Activated naive CD8-positive, alpha-beta T cell treated with anti-CD3 and anti-CD28 coated beads, Interleukin-2, amount 10 ng/mL, durations not matched to agents 7 days and 5 days (primary cell): ENCODE measurements at places on chromosomes 12 and 14.

DNA sequence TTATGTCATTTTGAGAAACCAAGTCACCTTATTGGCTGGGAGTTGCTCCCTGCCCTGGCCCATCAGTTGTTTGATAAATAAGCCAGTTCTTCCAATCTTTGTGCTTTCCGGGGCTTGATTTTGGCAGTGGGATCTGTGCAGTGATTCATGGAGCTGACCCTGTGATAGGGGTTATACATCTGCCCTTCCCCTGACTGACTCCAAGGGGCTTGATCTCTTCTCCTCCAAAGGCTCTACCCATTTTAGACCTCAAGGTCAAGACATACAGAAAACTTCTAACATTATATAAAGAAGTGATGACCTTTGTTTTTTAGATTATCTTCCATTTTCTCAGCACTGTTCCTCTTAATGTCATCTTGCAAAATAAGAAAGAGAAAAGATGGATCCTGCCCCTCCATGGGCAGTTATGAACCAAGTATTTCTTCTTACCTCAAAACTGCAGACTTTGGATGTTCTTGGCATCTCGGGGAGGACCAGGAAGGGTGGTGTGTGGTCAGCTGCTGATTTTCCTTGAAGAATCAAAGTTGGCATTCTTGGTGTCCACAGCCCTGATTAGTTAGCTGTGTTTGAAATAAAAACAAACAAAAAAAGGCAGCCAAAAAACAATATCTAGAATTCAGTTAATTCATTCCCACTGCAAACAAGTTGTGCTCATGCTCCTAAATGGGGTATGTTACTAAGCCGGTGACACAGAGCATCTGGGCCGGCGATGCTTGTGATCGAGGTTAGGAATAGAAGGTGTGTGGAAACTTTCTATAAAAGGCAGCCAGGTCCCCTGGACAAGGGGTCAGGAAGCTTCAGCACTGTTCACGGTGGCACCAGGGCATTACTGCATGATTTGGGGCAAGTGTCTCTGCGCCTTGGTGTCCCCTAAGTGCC, 120.2 kb downstream of the SAMD4A start:
- peaks cover 16% of the 10 kb centered on the region for H3K4me1 ChIP-seq
- no peak overlapping the region for H3K4me3 ChIP-seq
- DNase-seq = no peak
- H3K27ac ChIP-seq = no peak overlapping the region
- H3K36me3 ChIP-seq = no peaks in the 10 kb centered on the region

GRCh38 chr14:103131580-103131979, 8.3 kb downstream of the TNFAIP2 start:
- no peak overlapping the region for H3K27ac ChIP-seq
- DNase-seq = no peak
- peaks cover 2% of the 10 kb centered on the region for H3K27me3 ChIP-seq

DNA sequence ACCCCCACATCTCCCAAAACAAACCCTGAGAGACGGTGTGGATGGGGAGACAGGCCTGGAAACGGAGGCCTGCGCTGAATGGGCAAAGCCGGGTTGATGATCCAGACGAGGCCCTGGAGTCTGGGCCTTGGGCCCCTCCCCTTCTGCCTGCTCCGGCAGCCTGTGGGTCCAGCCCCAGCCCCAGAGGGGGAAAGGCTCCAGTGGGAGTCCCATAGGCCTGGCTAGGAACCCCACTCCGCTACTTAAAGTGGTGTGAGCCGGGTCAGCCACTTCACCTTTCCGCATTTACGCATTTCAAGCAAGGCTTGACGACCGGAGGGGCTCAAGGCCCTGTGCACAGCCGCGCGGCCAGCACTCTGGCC, 695 bp upstream of the TNFAIP2 start:
- no peaks in the 10 kb centered on the region for H3K36me3 ChIP-seq
- H3K4me1 ChIP-seq = no peaks in the 10 kb centered on the region
- no peak overlapping the region for H3K4me3 ChIP-seq
- DNase-seq = no peak
- peaks cover 28% of the 10 kb centered on the region for H3K27me3 ChIP-seq

GRCh38 chr12:88218293-88218692, 76.2 kb downstream of the TMTC3 start:
- no peaks in the 10 kb centered on the region for H3K27me3 ChIP-seq
- DNase-seq = no peak
- H3K4me1 ChIP-seq = no peaks in the 10 kb centered on the region
- no peak overlapping the region for H3K4me3 ChIP-seq

- H3K4me1 ChIP-seq = peaks cover 4% of the 10 kb centered on the region
- no peak for DNase-seq
- no peaks in the 10 kb centered on the region for H3K36me3 ChIP-seq
- no peak overlapping the region for H3K4me3 ChIP-seq
Measured at GRCh38 chr12:125280482-125281377, 215.5 kb downstream of the AACS start.

DNA sequence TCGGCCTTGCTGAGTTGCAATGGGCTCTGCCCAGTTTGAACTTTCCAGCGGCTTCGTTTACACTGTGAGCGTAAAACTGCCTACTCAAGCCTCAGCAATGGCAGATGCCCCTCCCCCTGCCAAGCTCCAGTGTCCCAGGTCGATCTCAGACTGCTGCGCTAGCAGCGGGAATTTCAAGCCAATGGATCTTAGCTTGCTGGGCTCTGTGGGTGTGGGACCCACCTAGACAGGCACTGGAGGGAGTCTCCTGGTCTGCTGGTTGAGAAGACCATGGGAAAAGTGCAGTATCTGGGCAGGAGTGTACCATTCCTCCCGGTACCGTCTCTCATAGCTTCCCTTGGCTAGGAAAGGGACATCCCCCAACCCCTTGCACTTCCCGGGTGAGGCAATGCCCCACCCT, 88.2 kb downstream of the KLHL28 start:
- H3K27me3 ChIP-seq = peaks cover 9% of the 10 kb centered on the region
- no peak for DNase-seq
- no peaks in the 10 kb centered on the region for H3K4me1 ChIP-seq
- no peak overlapping the region for H3K4me3 ChIP-seq
- no peak overlapping the region for H3K27ac ChIP-seq

GRCh38 chr12:132174015-132174838, 30.0 kb downstream of the NOC4L start:
- no peak for DNase-seq
- peaks cover 6% of the 10 kb centered on the region for H3K27me3 ChIP-seq
- peak overlapping the region; percentile 47 for H3K4me3 ChIP-seq
- H3K27ac ChIP-seq = peak overlapping the region; percentile 73
- no peaks in the 10 kb centered on the region for H3K36me3 ChIP-seq
- H3K4me1 ChIP-seq = peaks cover 24% of the 10 kb centered on the region

DNA sequence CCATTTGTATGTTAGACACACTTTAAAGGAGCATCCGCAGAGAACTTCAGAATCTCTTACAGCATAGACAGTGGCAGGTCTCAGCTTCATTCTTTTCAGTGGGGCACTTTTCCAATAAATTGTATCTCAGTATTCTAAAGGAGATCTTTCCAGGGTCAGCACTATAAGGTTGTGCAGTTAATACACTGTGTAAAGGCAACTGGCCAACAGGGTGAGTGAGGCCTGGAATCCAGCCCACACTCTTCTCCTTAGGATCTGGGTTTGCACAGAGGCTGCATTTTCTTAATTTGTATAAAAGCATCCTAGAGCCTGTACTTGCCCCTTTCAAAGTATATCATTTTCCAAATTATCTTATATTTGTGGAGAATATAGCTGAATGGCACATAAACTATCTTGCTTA, 94.2 kb downstream of the MYF5 start:
- no peaks in the 10 kb centered on the region for H3K27me3 ChIP-seq
- H3K4me1 ChIP-seq = no peaks in the 10 kb centered on the region
- no peak for DNase-seq
- no peak overlapping the region for H3K27ac ChIP-seq

GRCh38 chr14:68181519-68182326, 362.1 kb downstream of the RAD51B start:
- H3K36me3 ChIP-seq = peaks cover 3% of the 10 kb centered on the region
- no peak overlapping the region for H3K27ac ChIP-seq
- no peaks in the 10 kb centered on the region for H3K27me3 ChIP-seq

GRCh38 chr12:101045486-101046464, 164.3 kb downstream of the SLC5A8 start:
- H3K27ac ChIP-seq = no peak overlapping the region
- H3K36me3 ChIP-seq = no peaks in the 10 kb centered on the region
- H3K27me3 ChIP-seq = no peaks in the 10 kb centered on the region
- DNase-seq = no peak
- no peaks in the 10 kb centered on the region for H3K4me1 ChIP-seq
- H3K4me3 ChIP-seq = no peak overlapping the region

- H3K36me3 ChIP-seq = peaks cover 30% of the 10 kb centered on the region
- DNase-seq = no peak
- no peak overlapping the region for H3K27ac ChIP-seq
- peaks cover 26% of the 10 kb centered on the region for H3K4me1 ChIP-seq
Measured at GRCh38 chr14:52338051-52338681, 24.1 kb downstream of the PTGER2 start.

DNA sequence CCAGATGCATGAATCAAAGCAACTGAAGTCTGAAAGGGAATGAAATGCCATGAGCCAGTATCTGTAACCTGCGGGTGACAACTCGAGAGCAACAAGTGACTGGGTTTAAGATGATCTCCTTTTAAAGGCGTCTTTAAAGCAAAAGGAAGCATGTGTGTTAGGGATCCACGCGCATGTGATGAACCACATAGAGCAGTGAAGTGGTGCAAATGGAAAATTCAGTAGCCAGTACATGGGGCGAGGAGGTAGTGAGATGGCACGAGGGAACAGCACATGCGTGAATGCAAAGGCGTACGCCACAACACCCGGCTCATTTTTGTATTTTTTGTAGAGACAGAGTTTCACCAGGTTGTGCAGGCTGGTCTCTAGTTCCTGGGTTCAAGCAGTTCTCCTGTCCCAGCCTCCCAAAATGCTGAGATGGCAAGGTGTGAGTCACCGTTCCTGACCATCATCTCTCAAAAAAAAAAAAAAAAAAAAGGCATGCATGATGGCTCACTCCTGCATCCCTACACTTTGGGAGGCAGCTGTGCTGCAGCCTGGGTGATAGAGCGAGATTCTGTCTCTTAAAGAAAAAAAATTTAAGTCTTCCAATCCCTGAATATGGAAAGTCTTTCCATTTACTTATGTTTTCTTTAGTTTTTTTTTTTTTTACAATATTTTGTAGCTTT, 24.6 kb upstream of the BCL7A start:
- H3K27me3 ChIP-seq = peaks cover 27% of the 10 kb centered on the region
- H3K4me3 ChIP-seq = no peak overlapping the region
- peaks cover 3% of the 10 kb centered on the region for H3K4me1 ChIP-seq
- DNase-seq = no peak
- peaks cover 2% of the 10 kb centered on the region for H3K36me3 ChIP-seq

DNA sequence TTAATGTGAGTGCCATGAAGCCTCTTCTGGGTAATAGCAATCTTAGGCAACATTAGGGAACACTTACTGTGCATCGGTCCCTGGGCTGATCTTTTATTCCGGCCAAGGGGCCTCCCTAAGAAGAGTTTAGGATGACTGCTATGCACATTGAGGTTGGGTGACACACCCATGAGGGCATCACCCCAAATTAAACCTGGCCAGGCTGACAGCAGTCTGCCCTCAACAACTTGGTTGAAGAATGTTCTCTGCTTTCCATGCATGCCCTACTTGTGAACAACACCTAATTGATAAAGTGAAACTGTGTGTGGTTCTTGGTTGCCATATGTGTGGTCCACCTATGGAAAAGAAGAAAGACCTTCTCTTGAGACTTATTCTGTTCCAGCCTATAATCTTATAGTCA, 1098.0 kb downstream of the BCL11B start:
- DNase-seq = no peak
- peak overlapping the region; percentile 93 for H3K27ac ChIP-seq
- H3K36me3 ChIP-seq = peaks cover 1% of the 10 kb centered on the region
- peaks cover 85% of the 10 kb centered on the region for H3K4me1 ChIP-seq

GRCh38 chr12:85920324-85920947, 46.3 kb downstream of the NTS start:
- DNase-seq = no peak
- no peaks in the 10 kb centered on the region for H3K4me1 ChIP-seq

DNA sequence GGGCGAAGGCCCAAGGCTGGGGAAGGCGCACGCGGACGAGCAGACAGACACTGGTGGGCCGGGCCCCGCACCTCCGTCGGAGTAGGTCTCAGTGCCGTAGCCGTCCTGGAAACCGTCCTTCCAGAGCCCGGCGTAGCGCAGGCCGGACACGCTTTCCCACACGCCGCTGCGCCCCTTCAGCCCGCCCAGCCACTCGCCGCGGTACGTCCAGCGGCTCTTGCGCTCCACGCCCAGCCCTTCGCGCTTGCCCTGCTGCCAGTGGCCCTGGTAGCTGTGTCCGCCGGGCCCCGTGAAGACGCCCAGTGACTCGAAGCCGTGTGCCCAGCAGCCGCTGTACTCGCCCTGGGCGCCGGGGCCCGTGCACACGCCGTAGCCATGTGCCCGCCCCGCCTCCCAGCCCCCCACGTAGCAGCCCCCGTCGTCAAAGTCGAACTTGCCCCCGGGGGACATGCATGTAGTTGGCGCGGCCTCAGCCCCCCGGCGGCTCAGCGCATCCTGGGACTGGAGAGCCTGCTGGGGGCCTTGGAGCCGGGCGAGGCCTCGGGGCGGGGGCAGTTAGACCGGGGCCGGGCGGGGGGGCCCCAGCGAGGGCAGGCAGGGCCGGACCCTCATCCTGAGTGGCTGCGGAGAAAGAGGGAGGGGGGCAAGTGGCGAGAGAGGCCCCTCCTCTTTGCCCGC, 1.4 kb downstream of the JPH4 start:
- H3K4me3 ChIP-seq = peak overlapping the region; percentile 41
- H3K36me3 ChIP-seq = no peaks in the 10 kb centered on the region
- H3K27ac ChIP-seq = no peak overlapping the region
- H3K4me1 ChIP-seq = peaks cover 25% of the 10 kb centered on the region

- no peaks in the 10 kb centered on the region for H3K27me3 ChIP-seq
- H3K36me3 ChIP-seq = no peaks in the 10 kb centered on the region
- DNase-seq = no peak
- H3K4me3 ChIP-seq = no peak overlapping the region
- no peak overlapping the region for H3K27ac ChIP-seq
Measured at GRCh38 chr14:104101651-104102281, 16.3 kb downstream of the ASPG start.
